Stimulated activated CD4-positive, alpha-beta T cell treated with anti-CD3 and anti-CD28 coated beads, Interleukin-4, amount 100 ng/mL, for 4 hours (primary cell): ENCODE measurements at places on chromosomes 3 and 15.

- DNase-seq: no peak
Measured at GRCh38 chr15:28960979-28961378, 75.2 kb downstream of the APBA2 start.

DNA sequence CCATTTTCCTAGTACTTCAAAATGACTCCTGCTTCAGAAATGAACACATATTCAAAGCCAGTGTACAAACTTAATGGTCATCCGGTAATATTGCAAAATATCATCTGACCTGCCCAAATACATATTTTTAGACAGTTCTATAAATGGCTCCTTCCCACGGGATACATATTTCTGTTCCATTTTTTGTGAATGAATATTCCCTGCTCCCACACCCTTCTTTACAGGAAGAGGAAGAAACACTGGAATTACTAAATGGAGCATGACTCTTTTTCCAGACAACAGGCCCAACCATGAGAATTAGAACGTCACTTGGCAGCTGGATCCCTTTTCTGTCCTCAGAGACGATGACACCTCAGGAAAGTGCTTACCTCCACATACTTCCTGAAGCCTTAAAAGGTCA lies 38.0 kb upstream of the CBLB start:
- DNase-seq: no peak

DNA sequence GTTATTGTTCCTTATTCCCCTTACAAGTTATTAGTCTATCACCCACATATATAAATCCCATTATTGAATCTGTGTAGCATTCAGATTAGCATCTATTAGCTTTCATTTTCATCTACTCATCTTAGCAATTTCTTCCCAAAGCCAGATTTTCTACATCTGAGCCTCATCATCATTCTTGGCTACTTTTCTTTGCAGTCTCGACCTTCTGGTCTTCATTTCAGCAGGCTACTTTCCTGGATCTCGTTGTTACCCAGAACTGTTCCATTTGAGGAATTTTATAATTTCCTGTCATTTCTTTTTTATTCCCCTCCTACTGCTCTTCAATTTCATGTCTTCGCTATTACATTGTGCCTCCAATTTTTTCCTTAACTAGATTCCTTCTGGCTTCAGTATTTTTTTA lies 51.8 kb downstream of the SPRED1 start:
- no peak for DNase-seq

DNA sequence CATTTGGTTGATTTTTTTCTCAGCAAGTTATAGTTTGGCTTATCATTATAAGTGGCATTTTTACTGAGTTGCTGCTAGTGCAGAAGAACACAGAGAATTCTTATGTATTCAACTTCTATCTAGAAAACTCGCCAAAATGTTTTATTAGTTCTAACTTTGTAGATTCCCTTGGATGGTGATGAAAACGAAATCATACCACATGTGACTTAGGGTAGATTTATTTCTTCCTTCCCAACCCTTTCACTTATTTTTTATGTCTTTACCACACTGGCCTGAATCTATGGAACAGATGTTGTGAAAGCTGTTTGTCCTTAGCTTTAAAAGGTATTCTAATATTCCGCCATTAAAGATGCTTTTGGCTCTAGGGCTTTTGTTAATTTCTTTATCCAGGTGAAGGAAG lies 503.3 kb upstream of the CFAP20DC start:
- DNase-seq: no peak

DNA sequence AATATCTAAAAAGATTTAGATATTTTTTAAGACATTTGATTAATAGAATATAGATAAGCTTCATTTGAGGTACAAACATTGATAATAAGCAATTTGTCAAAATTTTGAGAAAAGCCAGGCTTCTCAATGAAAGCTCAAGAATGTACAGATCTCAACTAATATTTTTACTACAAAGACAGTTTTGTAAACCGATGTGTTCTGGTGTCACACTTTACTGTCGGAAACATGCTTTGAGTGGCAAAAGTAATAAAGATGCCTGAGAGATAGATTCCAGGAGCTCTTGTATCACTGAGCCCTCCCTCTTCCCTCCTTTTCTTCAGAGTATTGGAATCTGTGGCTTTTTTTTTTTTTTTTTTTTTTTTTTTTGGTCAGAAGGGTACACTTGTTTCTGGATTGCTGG lies 45.0 kb upstream of the THRB start:
- no peak for DNase-seq

DNA sequence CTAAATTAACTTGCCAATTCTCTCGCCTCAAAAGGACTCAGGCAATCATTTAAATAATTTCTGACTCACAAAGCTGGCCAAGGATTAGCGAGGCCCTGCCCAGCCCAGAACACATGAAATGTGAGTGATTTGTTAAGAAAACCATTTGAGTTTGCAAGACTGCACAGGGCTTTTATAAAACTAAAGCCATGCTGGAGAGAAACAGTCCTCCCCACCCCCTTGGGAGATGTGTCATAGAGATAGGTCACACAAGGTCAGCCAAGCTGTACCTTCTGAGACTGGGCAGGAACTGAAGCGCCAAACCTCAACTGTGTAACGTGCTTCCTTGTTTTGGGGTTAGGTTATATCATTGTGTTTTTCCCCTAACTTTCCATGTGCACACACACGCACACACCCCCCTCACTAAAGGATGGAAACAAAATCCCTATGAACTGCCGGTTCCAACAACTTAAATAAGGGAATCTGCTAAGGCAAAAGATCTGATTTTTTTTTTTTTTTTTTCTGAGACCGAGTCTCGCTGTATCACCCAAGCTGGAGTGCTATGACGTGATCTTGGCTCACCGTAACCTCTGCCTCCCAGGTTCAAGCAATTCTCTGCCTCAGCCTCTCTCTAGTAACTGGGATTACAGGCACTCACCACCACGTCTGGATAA lies 8.1 kb downstream of the SPATA12 start:
- DNase-seq: no peak

DNA sequence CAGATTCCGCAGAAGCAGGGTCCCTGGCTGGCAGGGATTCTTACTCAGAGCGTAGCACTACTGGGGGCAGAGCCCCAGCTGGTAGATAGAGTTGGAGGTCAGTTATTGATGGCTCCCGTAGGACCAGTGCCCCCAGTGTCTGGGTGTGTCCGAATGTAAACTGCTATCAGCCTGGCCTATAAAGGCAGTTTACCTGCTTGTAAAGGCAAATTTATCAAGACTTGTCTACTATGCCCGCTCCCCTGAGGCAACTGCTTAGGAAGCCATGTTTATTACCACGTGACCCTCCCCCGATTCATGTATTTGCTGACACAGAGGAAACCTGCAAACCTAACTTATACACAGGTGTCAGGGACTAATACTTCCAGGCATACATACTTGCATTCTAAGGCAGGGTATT lies 607 bp upstream of the PPP1R14D start:
- no peak for DNase-seq

DNA sequence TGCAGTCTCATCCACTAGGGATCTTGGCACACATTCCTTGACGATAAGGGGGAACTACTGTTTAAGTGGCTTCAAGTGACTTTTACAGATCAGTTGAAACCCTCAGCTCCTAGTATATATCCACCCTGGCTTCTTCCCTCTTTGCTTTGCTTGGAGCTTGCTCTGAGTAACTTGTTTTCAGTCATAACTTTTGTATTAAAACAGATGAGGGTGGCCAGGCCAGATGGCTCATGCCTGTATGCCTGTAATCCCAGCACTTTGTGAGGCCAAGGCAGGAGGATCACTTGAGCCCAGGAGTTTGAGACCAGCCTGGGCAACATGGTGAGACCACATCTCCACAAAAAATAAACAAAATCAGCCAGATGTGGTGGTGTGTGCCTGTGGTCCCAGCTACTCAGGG lies 42.4 kb downstream of the EOMES start:
- no peak for DNase-seq

DNA sequence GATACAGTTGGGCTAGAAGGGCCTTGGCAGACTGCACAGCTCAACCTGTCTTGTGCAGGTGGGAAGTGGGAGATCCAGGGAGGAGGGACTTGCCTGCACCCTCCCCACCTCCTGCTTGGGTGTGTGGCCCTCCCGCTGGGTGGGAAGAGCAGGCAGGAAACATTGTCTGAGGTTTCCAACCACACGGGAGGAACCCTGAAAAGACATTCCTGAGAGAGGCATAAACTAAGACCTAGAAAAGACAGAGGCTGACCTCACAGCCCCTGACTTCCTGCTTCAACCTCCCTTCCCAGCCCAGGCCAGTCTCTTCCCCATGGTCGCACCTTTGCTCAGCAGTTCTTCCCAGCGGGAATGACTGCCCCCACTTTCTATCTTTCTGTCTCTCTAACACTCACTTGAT lies 46.3 kb upstream of the INSYN1 start:
- DNase-seq: no peak

- no peak for DNase-seq
Measured at GRCh38 chr3:100210772-100211135, 50.0 kb upstream of the TBC1D23 start.

DNA sequence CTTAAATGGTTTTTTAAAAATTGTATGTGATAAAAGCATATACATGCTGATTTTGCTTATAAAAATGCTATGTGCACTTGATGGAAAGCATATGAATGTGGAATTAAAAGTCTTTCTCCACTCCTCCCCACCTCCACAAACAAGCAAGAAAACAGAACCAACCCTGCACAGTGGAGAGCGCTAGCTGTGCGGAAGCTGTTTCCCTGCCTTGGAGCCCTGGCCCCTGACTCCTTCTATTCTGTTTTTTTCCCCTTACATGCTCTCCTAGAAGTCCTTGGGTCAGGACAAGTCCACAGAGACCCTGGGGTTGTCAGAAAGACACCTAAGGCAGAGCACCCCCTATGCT lies 64.2 kb downstream of the BOC start:
- DNase-seq: no peak

GRCh38 chr3:14744556-14744955 lies 69.6 kb downstream of the C3orf20 start:
- DNase-seq: no peak

DNA sequence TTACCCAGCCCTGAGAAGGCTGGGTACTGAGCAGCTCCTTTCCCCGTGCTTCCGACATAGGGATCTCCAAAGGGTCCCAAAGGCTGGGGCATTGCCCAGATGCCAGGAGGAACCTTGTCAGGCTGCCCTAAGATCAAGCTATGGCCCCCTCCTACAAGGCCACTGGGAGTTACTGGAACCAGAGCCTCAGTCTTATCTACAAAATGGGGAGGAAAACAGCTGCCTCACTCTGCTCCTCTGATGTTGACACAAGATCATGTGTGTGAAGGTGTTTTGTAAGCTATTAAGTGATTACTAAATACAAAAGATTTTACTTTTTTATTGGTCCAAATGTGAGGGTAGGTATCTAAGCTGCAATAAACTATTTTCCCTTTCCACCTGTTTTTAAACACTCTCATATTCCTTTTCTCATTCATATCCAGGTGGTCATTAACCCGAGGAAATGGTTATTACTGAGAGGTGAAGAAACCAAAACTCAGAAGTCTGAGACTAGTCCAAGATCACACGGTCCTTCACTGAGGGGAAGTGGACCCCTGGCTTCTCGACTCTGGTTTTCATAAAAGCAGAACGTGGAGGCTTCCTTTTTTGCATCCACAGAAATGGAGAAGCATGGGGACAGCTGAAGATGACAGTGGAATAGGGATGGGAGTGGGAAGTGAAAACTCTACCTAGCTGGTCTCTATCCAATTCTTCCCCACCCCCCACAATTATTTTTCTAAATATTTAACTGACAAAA lies 1.7 kb downstream of the ARPIN start:
- DNase-seq: no peak

GRCh38 chr3:42735019-42735418 lies 32.4 kb upstream of the HHATL start:
- no peak for DNase-seq

DNA sequence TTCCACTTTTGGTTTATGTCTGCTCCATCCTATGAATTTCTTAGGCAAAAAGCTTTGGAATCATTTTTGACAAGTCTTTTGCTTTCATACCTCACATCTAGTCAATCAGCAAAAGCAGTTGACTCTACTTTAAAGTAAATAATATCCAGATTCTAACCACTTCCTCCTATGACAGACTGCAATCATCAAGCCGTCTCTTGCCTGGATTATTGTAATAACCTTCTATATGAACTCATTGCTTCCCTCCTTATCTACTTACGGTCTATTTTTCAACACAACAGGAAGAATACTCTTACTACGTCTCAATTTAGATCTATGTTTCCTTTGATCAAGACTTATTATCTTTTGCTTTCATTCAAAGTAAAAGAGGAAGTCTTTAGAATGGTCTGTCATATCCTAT lies 20.7 kb downstream of the CLDN1 start:
- no peak for DNase-seq

DNA sequence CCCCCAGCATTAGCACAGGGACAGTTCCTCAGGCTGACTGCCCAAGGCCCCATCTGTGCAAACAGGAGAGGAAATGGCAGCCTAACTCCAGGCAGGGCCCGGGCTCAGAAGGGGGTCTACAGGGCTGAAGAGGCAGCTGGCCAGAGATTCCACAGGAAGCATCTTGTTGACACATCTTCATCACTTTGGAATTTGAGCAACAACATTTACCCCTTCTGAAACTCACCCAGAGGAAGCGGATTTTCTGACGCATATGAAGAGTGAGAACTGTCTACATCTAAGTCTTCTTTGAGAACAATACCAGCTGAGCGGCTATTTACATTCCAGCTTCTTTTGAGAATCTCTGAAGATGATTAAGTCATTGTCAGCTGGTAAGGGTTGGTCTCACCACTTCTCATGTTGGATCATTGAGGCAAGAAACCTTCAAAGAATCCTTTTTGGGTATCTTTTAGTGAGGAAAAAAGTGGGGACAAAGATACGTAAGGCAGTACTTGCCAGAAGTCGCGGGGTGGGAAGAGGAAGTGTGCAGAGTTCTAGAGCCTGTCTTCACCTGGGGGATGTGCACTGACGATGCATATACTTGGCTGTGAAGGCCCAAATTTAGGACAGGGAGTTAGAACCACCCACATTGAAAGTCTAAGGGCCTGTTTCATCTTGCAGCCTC lies 25.4 kb upstream of the SRP14 start:
- no peak for DNase-seq

DNA sequence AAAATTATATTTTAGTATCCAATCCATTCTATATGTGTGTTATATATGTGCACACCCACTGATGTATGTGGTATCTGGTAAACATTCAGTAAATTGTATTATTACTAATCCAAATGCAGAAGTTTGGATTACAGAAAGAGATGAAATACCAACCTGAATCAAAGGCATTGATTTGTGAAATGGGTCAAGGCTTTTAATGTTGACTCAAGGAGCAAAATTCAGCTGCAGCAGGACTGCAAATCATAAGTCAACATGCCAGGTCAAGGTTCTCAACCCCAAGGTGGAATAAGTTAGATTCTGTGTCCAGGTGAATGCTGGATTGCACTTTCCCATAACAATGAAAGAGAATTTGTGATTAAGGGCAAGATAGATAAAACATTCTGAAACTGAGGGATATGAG lies 190.7 kb downstream of the GAP43 start:
- no peak for DNase-seq

GRCh38 chr3:71492974-71493771 lies 90.4 kb downstream of the FOXP1 start:
- DNase-seq: no peak

- no peak for DNase-seq
Measured at GRCh38 chr3:39751286-39751685, 58.1 kb upstream of the MYRIP start.
